ENCODE measurements at places on chromosomes 3 and 15.

GRCh38 chr3:29618395-29619282, 337.8 kb downstream of the RBMS3 start:
- DNase-seq = no peak

- DNase-seq = no peak
These were observed 104.8 kb downstream of the ASB7 start for GRCh38 chr15:100707229-100707628.

DNA sequence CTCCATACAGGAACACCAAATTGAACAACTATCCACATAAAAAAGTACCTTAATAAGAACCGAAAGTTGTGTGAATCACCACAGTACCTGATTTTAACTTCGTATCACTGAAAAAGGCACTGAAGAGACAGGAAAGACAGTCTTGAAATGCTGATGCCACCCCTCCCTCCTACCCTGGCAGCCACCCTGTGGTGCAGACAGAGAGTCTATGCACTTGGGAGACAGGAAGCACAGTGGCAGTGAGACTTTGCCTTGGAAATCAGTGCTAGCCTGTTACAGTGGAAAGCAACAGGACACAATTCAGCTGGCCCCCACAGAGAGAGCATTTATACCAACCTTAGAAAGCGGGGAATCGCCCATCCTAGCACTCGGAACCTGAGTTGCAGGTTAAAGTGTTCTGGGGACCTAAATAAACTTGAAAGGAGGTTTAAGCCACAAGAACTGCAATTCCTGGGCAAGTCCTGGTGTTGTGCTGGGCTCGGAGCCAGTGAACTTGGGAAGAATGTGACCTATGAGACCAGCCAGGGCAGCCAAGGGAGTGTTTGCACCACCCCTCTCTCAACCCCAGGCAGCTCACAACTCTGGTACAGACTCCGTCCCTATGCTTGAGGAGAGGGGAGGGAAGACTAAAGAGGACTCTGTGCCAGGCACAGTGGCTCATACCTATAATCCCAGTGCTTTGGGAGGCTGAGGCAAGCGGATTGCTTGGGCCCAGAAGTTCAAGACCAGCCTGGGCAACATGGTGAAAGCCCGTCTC, 240.1 kb downstream of the ISL2 start:
- no peak for DNase-seq

DNA sequence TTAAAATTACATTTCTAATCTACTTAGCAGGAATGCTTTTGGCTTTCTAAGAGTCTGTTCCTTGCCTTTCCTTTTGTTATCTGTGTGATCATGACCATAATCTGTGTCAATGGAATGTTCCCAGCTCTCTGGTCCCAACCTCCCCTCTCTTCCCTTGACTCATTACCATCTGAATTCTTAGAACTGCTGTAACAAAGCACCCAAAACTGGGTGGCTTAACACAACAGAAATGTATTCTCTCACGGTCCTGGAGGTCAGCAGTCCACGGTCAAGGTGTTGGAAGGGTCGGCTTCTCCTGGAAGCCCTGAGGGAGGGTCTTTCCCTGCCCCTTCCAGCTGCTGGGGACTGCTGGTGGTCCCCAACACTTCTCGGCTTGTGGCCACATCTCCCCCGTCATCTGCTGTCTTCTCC, 81.1 kb downstream of the LRRK1 start:
- no peak for DNase-seq

GRCh38 chr3:194658477-194659242, 13.3 kb downstream of the LSG1 start:
- no peak for DNase-seq

DNA sequence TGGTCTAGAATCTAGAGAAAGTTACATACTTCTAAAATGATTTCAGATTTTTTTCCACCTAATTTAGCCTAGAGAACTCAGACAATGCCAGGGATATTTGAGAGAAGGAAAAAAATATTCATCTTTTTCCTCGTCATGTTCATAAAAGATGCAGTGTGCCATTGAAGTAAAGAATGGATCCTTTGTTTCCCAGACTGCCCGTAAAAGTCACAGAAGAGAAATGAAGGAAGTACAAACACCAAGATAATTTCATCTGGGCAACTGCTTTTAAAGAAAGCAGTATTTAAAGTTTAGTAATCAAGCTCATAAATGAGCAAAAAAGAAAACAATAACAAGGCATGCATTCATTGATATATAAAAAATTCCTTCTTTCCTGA, 47.2 kb downstream of the TTC23 start:
- DNase-seq = no peak

DNA sequence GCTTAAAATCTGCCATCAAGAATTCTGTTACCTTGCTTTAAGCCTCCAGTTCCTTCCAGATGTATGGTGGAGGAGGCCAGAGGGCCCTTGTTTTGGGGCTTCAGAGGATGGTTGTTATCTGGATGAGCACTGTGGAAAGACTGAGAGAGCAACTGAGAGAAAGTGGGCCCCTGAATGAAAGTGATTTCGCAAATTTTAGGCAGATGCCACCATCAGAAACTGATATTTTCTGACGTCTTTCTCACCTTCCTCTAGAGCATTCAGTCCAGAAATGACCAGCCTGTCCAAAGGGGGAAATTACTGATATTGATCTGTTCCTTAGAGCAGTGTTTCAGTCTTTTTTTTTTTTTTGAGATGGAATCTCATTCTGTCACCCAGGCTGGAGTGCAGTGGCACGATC, 13.4 kb downstream of the B3GNT5 start:
- DNase-seq = no peak

- DNase-seq = no peak
These were observed 52.6 kb upstream of the ULK4 start for GRCh38 chr3:42014458-42014920.

GRCh38 chr3:26997226-26997625, 372.0 kb downstream of the NEK10 start:
- no peak for DNase-seq

DNA sequence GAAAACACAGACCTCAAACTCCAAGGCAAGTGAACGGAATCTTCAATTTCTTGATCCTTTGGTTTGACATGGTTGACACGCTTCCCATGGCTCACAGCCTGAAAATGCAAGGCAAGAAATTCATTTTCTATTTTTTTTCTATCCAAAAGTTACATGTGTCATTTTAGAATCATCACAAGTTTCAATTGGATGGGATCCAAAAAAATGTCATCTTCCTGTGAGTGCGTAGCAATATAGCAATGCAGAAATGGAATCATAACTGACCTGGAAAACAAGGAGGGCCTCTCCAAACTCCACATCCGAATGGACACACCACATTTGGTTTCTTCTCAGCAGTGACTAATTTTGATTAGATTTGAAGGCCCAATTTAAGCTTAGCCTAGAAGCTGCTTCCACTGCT, 175.8 kb upstream of the ATP11B start:
- DNase-seq = no peak

DNA sequence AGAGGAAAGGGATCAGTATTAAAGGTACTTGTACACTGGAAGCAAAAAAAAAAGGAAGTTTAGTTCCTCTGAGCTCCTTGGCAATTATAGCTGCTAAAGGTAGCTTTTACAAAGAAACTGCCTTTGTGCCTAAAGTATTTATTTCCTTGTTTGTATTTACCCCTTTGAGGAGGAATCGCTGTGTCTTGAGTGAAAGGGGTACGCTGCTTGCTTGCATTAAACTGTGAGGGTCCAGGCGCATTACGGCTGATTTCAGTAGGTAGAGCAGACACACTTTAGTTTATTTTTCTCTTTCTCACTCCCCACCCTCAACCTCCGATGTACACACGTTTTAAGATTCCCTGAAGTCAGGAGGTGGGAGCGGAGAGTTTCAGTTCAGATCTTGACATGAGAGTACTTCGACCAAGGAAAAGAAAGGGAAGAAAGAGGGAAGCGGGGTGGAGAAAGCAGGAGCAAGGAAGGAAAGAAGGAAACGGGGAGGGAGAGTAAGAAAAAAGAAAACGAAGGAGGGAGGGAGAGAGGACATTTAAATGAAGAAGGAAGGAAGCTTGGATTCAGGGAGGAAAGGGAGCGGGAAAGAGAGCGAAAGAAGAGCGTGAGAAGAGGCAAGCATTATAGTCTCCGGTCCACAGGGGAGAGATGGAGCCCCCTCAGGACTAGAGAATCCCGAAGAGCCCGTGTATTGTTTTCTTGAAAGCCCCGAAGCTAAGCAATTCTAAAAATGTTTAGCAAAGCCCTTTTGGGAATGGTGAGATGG, 1.2 kb upstream of the MME start:
- DNase-seq = no peak
